ENCODE measurements at places on chromosomes 3 and 15.

DNA sequence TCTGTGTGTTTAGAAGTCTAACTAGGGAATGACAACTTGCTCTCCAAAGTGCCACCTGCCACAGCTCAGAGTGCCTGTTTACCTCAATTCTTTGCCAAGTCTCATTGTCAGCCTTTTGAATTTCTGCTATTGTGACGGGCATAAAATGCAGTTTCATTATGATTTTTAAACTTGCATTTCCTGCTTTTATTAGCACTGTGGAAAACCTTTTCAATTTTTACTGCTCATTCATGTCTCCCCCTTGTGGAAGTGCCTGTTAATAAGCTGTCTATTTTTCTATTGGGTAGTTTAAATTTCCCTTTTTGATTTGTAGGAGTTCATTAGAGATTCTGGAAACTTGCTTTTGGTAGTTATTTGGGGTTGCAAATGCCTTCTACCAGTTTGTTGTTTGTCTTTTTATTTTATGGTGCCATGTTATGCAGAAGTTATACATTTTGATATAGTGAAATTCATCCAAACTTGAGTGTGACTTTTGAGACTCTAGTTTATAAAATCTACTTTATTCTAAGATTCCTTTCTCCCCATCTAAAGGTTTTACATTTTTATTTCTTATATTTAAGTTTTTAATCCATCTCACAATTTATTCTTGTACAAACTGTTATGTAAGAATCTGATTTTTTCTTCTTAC is 53.9 kb upstream of the FRMD4B start:
- no peak for DNase-seq

DNA sequence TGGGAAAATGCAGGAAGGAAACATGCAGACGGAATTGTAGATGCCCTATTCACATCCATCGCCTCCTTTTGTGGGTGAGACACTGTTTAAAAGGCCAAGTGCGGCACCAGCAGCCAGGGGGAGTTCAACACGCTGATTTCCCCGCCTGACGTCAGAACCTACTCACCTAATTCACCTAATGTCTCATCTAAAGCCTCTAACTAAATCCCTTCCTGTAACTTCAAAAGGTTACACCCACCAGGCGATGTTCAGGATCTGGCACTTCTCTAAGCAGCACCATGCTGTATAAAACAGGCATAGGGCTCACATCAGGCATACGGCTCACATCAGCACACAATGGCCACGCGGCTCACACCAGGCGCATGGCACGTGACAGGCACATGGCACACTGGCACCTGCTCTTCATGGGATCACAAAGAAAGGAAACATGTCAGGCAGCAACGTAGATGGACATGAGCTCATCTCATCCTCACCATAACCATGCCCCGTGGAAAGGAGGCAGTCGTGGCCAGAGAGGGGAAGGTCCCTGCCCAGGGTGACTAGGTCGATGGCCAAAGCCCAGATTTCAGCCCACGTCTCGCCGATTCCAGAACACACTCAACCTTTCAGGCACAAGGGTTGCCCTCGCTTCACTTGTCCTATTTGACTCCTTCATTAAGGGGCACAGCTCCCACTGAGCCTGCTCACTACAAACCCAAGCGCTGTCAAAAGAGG is 21.7 kb downstream of the XXYLT1 start:
- DNase-seq, result no peak

DNA sequence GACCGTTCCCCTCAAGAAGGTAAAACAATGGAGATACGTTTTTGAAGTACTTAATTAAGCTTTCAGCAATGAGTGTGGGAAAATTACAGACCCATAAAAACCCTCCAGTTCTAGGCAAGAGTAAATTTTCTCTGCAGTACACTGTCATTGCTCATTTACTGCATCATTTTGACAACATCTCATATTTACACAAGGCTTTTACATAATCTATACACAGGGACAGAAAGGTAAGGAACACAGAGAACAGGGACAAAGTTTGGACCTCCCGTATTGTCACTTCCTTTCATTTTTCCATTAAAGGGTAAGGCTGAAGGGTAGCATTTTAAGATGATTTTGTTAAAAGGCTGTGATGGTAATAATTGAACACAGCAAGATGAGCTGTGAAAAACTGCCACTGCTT is 7.4 kb upstream of the HGD start:
- DNase-seq, result no peak

DNA sequence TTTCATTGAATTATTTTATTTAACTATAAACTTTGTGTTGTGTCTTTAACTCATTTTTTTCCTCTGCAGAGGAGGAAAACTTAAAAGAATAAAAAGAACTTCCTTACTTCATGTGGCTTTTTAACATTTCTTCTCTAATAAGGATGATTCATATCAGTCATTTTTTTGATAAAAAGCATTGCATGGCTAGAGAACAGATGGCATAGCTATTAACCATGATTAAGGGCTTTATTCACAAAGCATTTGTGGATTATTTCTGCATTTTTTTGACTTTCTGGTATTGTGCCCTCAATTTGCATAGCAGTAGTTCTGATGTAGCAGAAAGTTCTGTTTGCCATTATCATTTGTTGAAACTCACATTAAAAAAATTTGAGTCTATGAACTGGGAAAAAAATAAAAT is 540.8 kb downstream of the SI start:
- DNase-seq, result no peak

GRCh38 chr3:100352296-100353231 is 18.0 kb downstream of the NIT2 start:
- no peak for DNase-seq

- DNase-seq, result no peak
These were observed 140.6 kb upstream of the ABHD17C start for GRCh38 chr15:80554560-80554959.

- DNase-seq, result no peak
These were observed 64.3 kb downstream of the MGLL start for GRCh38 chr3:127758013-127758412.

- DNase-seq, result no peak
These were observed 48.6 kb upstream of the C15orf39 start for GRCh38 chr15:75153087-75153486.

- DNase-seq, result no peak
These were observed 341.6 kb downstream of the ERC2 start for GRCh38 chr3:56126632-56127031.

- no peak for DNase-seq
These were observed 476.3 kb downstream of the RBMS3 start for GRCh38 chr3:29757054-29757777.

DNA sequence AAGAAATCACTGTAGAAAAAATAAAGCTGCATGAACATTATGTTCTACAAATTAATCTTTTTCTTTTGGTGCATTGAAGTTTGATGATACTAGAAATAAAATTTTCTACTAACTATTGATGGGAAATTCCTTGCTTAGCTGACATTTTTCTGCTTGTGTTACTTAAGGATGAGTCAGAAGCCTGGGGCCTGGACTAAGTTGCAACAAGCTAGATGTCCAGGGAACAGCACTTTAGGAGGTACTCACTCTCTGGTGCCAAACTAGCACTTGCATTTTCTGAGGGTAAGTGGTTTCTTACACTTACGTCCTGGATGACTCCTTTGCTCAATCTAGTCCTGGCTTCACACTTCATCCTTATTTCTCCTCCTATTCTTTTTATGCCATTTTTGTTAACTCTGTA is 945.1 kb downstream of the IGSF11 start:
- DNase-seq, result no peak

GRCh38 chr3:101195951-101196713 is 124.2 kb downstream of the IMPG2 start:
- no peak for DNase-seq

DNA sequence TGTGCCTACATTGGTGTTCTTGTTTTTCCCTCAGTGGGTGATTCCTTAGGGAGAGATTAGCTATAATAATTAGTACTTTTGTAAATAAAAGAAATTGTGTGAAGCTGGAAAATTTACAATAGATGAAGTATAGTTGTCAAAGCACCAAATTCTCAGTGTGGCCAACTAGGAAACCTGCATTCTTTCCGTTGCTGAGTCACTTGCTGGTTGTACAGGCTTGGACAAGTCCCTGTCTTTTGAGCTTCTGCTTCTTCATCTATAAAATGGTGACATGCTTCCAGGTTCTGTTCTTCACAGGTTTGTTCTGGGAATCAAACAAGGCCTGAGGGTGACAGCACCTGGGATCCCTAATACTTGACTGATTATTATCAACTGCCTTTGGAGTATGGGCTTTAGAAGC is 184.1 kb upstream of the HES1 start:
- DNase-seq, result no peak

DNA sequence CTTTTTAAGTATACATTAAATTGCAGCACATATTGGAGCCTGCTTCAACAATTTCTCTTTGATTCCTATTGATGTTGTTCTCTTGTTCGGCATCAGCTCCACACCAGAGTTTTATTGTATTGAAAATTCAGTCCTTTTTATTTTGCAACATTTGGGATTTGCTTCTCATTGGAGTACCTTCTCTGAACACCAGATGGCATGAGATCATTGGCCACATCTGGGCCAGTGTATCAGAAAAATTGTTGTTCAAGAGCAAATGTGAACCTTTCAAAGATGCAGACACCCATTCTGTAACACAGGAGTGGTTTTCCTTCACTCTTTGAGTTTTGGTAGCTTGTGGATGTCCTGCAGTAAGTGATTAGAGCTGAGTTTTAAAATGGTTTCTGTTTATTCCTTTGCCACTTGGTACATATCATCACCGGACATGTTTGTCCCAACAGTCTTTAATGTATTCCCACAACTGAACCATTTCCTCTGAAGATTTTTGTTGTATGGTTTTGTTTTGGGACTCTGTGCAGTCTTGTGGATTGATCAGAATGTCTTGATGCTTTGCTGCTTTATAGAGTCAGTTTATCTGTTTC is 96.1 kb downstream of the MCTP2 start:
- no peak for DNase-seq

- no peak for DNase-seq
These were observed 608.3 kb downstream of the NTRK3 start for GRCh38 chr15:87648278-87648677.

- no peak for DNase-seq
These were observed 20.6 kb downstream of the SLC6A20 start for GRCh38 chr3:45775571-45776300.

GRCh38 chr15:29685156-29686078 is 136.9 kb downstream of the TJP1 start:
- no peak for DNase-seq
